ENCODE measurements at places on chromosomes 6 and 20.

GRCh38 chr20:44584162-44584561 lies 1.8 kb downstream of the PKIG start:
- no peak for DNase-seq

DNA sequence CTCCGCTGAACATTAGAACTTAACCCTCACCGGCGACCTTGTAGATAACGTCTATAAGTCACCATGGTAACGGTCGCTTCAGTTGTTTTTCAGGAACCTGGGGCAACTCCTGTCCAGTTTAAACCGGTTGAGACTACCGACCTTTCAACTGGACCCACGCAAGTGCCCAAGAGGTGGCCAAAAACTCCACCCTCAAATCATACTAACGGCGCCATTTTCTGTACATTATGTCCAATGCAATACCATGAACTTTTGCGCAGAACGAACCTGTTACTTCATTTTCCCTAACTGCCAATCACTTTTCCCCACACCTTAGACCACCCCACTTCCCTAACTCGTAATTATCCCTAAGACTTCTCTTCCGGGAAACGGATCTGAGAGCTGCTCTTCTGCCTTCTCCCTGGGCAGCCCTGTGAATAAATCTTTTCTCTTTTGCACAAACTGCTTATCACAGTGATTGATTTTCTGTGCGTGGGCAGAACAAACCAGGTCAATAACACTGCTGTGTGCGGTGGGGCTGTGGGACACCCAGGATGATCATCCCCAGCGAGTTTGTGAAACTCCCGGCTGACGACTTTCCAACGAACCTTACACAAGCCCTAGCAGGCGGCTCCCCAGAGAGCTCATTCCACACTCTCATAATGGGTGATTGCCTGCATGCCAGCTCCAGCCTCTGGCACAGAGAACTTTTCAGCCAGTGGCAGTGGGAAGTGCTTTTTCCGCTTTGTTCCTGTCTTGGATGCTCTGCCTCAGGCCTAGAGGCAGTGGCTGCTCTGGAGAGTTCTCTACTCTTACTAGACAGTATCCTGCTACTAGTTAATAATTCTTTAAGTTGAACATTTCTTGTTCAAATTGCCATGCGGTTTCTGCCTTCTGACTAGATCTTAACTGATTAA lies 28.6 kb downstream of the GPX5 start:
- no peak for DNase-seq

DNA sequence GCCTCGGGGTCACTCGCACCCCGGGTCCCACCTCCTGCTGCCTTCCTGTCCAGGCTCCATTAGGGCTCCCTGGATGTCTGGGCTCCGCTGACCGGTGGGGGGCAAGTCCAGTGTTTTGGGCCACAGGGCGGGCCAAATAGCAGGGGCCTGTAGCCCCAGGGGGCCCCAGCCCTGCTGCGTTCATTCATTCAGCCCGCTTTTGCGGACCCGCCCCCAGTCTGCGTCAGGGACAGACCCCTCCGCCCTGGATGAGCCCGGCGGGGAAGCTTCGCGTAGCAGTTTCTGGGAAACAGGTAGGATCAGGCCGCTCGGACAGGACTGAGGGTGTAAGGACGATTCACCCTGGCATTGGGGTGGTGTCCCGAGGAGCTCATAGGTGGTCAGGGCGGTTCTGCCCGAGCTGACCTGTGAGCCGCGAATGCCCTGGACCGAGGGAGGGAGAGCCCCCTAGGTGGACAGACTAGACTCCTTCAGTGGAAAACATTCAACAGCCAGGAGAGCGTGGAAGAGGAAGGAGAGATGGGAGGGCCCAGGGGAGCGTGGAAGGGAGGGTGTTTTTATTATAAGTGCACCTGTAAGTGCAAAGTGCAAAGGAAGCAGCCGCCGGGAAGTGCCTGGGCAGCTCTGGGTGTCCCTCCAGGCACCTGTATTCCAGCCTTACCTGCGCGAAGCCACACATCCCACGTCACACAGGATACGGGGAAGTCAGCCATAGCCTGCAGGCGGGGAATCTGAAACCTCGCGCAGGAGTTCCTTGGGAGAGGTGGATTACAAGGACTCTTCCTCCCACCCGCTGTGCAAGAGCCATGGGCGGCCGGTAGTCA lies 662 bp downstream of the ENTPD6 start:
- DNase-seq = no peak

- peak; percentile 89 for DNase-seq
These were observed 23.0 kb upstream of the ECHDC1 start for GRCh38 chr6:127366282-127367022.

GRCh38 chr6:10779076-10779475 lies 31.5 kb downstream of the TMEM14B start:
- no peak for DNase-seq

DNA sequence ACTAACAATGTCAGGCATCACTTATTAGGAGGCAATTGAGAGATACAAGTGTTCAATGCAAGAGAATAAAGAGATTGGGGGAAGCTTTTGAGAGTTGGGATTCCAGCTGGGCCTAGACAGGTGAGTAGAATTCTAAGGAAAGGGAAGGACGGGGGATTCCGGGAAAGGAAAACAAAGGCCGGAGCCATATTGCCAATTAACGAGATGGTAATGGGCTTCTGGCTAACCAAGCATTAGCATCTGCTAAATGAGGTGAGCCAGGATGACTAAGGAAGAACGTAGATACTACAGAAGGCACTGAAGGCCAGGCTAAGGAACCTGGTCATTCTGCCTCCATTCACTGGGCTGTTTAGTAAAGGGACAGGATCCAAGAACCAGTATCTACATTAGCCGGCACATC lies 10.5 kb downstream of the FYN start:
- DNase-seq = no peak

- DNase-seq = no peak
These were observed 25.1 kb downstream of the TULP4 start for GRCh38 chr6:158337332-158337731.

GRCh38 chr6:127459231-127459641 lies at the start of gene KIAA0408:
Gene KIAA0408 (minus strand): TSS chr6:127459389. CDS start chr6:127453981, 5,408 bp downstream.
- DNase-seq = no peak
